Smooth muscle cell of the coronary artery (primary cell): ENCODE measurements at places on chromosomes 16 and 17. TPM values are rescaled to one million over a fixed set of nuclear protein-coding genes. Genes with fewer than 3 reads are reported as not detected.

Gene KRT39
- total RNA-seq: 0.12 TPM in 1 of 2 replicates, not detected in the other

Gene NLRC3
- under 0.01 TPM in 2 replicates for total RNA-seq

Gene MRPL28
- total RNA-seq: 36.4 and 93.1 TPM in 2 replicates

Gene BCO1
- total RNA-seq: under 0.01 TPM in 1 of 2 replicates, not detected in the other

Gene TP53TG3D
- 0.12 and 0.15 TPM in 2 replicates for total RNA-seq

Gene PYDC1
- not detected in 2 replicates for total RNA-seq

Gene ZNF205
- total RNA-seq: 9.8 and 14.8 TPM in 2 replicates

Gene TMC7
- 0.12 and 1.7 TPM in 2 replicates for total RNA-seq

Gene VASN
- total RNA-seq: 34.6 and 59.0 TPM in 2 replicates

Gene NTN3
- total RNA-seq: 0.23 and 0.47 TPM in 2 replicates

Gene KIF18B
- total RNA-seq: 0.68 TPM in 1 of 2 replicates, not detected in the other

Gene GSG1L
- not detected in 2 replicates for total RNA-seq

Gene CACNG5
- not detected in 2 replicates for total RNA-seq

Gene ADCY7
- total RNA-seq: 46.2 and 113 TPM in 2 replicates

Gene CCL1
- not detected in 2 replicates for total RNA-seq

Gene EMP2
- 10.9 and 11.6 TPM in 2 replicates for total RNA-seq

Gene CMTM1
- 1.9 and 2.1 TPM in 2 replicates for total RNA-seq

Gene GAN
- 6.5 and 8.7 TPM in 2 replicates for total RNA-seq

Gene CRLF3
- total RNA-seq: 8.9 and 9.8 TPM in 2 replicates

Gene CDC6
- 1.5 and 5.6 TPM in 2 replicates for total RNA-seq

Gene MLKL
- total RNA-seq: 9.1 and 10.2 TPM in 2 replicates

Gene FGF11
- total RNA-seq: 2.6 and 5.4 TPM in 2 replicates

Gene FBXW10B
- total RNA-seq: 0.08 TPM in 1 of 2 replicates, not detected in the other

Gene TBC1D3G
- total RNA-seq: not detected in 2 replicates

Gene KRTAP9-8
- not detected in 2 replicates for total RNA-seq

Gene ABCC11
- 0.08 TPM in 1 of 2 replicates, not detected in the other for total RNA-seq

Gene RNPS1
- total RNA-seq: 19.3 and 47.3 TPM in 2 replicates

Gene FOXO3B
- 2.7 and 3.8 TPM in 2 replicates for total RNA-seq

Gene CDYL2
- total RNA-seq: 3.2 and 5.6 TPM in 2 replicates

Gene CACNA1G
- total RNA-seq: under 0.01 and 4.8 TPM in 2 replicates

Gene MMP15
- total RNA-seq: 1.7 and 3.2 TPM in 2 replicates

Gene FBXW10
- under 0.01 TPM in 1 of 2 replicates, not detected in the other for total RNA-seq
